Left renal pelvis (tissue), 4 donors: ENCODE measurements at places on chromosomes 6 and 20. TPM values are rescaled to one million over a fixed set of nuclear protein-coding genes. Genes with fewer than 3 reads are reported as not detected.

- no peak for DNase-seq
Observed at GRCh38 chr20:63116412-63117106, 99.4 kb downstream of the YTHDF1 start.

ATP6V1G2 gene
- 5.7 TPM for polyA plus RNA-seq

- DNase-seq: no peak
Observed at GRCh38 chr6:84062519-84063154, 29.1 kb downstream of the MRAP2 start.

GRCh38 chr6:68633972-68634725, 933 bp upstream of the ADGRB3 start:
- no peak for DNase-seq
